Cerebellum (tissue), 4 donors: ENCODE measurements at places on chromosomes 1 and 21. TPM values are rescaled to one million over a fixed set of nuclear protein-coding genes. Genes with fewer than 3 reads are reported as not detected.

GRCh38 chr21:34113842-34114241 lies 40.5 kb downstream of the MRPS6 start:
- DNase-seq: no peak

The ANKRD35 gene
- 0.73 TPM for total RNA-seq

DNA sequence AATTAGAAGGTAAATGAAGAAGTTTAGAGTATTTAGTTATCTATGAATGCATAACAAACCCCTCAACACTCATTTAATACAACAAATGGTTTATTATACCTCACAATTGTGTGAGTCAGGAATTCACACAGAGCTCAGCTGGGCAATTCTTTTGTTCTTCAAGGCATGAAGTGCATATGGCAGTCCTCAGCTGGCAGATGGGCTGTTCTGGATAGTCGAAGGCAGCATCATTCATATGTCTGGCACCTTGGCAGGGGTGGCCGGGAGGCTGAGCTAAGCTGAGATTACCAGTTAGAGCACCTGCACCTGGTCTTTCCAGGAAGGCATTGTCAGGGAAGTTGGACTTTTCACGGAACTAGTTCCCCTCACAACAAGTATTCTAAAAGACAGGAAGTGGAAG lies 286.2 kb upstream of the DUSP10 start:
- DNase-seq: no peak

The PKNOX1 gene
- total RNA-seq: 21.1 TPM

GRCh38 chr1:177424744-177425143 lies 254.0 kb downstream of the BRINP2 start:
- DNase-seq: no peak

The PDC gene
- total RNA-seq: not detected

- no peak for DNase-seq
Observed at GRCh38 chr1:88990426-88990825, 2.0 kb downstream of the KYAT3 start.

The KCNE2 gene
- total RNA-seq: 0.45 TPM

The GPR3 gene
- total RNA-seq: 1.00 TPM

- no peak for DNase-seq
Observed at GRCh38 chr1:115105831-115106230, 16.5 kb upstream of the TSPAN2 start.

GRCh38 chr1:66327588-66327987 lies 206.4 kb upstream of the SGIP1 start:
- no peak for DNase-seq

DNA sequence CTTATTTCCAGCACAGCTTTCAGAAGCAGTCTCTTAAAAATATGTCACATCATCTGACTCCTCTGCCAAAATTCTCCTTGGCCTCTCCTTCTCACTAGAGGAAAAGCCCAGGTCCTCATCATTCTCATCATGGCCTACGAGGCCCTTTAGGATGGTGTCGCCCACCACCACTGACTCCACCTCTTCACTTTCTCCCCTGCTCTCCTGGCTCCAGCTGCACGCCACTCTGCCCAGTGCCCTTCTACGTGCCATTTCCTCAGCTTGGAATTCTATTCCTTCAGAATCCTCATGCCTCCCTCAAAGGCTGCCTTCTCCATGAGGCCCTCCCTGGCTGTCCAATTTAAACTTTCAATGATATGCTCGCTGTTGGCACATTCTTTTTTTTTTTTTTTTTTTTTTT lies 25.3 kb upstream of the BTG2 start:
- no peak for DNase-seq

DNA sequence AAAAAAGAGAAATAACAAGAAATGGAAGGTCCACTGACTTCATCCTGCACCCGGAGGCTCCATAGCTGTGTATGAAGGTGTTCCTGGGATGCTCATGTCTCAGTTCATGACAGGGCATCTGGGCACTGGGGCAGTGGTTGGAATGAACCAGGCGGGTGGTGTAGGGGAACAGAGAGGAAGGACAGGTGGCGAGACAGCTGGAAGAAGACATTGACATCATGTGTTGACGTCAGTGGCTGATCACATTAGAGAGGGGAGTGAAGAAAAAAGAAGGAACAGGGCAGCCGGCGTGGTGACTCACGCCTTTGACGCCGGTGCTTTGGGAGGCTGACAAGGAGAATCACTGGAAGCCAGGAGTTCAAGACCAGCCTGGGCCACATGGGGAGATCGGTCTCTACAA lies 50.1 kb downstream of the HUNK start:
- no peak for DNase-seq

DNA sequence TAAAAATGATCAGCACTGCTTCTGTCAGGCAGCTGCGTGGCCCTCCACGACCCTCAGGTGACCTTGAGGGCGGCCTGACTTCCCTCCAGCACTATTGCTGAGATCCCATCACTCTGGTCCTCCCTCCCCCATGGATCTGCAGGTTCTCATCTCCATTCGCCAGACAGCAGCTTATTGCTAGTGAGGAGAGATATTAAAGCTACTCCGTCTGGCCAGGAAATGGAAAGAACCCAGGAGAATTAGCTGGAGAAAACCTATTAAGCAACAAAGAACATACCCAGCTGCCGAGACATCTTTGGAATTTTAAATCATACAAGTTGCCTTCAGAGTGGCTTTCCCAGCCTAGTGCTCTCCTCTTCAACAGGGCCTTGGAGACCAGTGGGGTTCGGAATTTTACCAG lies 25.7 kb upstream of the KCNN3 start:
- no peak for DNase-seq

- DNase-seq: no peak
Observed at GRCh38 chr1:13707164-13707563, 7.2 kb downstream of the PRDM2 start.

DNA sequence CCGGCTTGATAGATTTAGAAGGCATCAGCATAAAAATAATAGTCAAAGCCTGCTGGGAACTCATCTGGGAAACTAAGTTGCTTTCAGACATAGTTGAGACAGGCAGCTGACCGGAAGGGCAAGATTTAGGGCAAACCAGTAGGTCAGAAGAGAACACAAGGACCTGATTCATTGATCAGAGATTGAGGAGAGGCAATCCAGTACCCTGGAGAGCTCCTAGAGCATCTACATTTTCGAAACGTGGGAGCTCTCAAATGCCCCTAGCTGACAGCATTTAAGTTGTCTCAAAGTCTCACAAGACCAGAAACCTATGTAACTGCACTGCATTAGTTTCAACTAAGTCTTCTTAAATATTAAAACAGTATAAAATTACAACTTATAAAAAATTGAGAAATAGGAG lies 22.9 kb upstream of the MTF2 start:
- no peak for DNase-seq

GRCh38 chr1:71785450-71785849 lies 496.9 kb downstream of the NEGR1 start:
- no peak for DNase-seq

GRCh38 chr21:46094401-46095082 lies 3.4 kb upstream of the COL6A2 start:
- DNase-seq: no peak
